Fibroblast of mammary gland (primary cell): ENCODE measurements at places on chromosomes 11 and 22.

DNA sequence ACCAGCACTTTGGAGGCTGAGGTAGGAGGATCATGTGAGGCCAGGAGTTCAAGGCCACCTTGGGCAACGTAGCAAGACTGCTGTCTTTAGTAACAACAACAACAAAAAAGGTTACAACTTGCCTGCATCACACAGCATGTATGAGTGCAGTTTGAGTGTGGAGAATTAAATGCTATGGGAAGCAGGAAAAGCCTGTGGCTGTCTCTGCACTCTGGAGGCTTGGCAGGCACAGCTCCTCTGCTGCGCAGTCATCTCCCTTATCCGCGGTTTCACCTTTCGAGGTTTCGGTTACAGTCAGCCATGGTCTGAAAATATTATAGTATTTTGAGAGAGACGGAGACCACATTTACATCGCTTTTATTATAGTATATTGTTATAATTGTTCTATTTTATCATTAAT lies 2.9 kb downstream of the MICAL2 start:
- no peak for DNase-seq

DNA sequence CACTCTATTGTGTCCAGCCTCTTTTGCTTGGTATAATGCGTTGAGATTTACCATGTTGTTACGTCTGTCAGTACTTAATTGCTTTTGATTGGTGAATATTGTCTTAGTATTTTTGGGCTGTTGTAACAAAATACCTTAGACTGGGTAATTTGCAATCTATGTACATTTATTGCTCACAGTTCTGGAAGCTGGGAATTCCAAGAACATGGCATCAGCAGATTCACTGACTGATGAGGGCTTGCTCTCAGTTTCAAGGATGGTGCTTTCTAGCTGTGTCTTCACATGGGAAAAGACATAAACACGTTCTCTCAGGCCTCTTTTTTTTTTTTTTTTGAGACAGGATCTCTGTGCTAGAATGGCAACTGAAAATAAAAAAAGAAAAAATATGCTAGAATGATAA lies 46.7 kb upstream of the INCENP start:
- peak; percentile 20 for DNase-seq

DNA sequence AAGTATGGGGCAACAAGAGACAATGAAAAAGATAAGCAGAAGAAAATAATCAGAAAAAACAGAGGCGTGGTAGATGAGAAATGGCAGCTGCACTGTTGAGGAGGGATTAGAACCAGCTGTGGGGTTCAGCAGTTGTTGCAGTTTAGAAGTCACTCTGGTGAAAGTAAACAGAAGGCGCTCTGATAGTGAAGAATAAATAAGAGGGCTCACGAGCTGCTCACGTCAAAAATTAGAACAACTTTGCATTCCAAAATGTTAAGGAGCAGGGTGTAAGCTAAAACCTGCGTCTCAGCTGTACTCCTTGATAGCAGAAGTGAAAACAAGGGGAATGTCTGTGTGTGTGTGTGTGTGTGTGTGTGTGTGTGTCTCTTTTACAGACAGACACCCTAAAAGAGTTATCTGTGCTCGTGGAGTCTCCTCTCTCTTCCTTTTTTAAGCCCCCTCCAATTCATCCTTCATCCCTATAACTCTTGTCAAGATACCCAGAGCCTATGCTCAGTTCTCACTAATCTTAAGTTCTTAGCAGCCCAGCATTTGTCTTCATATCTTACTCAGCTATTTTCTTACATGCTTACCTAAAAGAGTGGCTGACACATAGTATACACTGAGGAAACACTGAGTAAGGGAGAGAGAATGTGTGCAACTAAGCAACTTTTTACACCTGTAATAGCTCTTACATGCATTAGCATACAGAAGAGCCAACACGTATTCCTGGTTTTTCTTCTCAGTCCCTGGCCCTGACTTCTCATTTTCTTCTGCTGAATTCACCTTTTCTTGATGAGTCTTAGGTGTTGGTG lies 8.9 kb downstream of the TTC17 start:
- no peak for DNase-seq

DNA sequence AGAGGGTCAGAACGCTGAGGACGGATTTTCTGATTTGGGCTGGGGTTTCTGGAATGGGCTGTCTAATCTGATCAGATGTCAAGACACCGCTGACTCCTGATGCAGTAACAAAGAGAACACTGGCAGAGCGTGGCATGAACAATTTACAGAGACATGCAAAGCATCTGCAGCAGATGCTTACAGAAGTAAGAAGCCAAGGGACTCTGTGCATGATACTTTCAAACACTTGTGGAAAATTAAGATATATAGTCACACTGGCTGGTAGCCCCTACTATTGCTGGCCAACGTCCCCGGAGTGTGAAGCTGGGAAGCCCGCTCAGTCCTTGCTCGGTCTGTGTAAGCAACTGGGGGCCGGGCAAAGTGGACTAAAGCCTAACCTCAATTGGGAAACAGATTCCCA lies 903.7 kb downstream of the BRD1 start:
- no peak for DNase-seq

GRCh38 chr11:10095412-10096208 lies 198.4 kb downstream of the SBF2 start:
- DNase-seq, result no peak

DNA sequence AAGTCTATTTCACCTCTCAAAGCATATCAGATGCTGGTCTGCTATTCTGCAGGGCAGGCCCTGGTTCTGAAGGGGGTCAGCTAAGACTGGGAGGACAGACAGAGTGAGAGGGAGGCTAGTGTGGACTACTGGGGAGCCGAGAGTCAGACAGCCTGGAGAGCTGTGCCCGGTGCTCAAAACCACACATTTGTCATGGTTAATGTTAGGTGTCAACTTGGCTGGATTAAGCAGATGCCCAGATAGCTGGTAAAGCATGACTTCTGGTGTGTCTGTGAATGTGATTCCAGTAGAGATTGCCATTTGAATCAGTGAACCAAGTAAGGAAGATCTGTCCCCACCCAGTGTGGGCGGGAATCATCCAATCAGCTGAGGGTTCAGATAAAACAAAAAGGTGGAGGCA lies 102.6 kb downstream of the SNX19 start:
- no peak for DNase-seq

DNA sequence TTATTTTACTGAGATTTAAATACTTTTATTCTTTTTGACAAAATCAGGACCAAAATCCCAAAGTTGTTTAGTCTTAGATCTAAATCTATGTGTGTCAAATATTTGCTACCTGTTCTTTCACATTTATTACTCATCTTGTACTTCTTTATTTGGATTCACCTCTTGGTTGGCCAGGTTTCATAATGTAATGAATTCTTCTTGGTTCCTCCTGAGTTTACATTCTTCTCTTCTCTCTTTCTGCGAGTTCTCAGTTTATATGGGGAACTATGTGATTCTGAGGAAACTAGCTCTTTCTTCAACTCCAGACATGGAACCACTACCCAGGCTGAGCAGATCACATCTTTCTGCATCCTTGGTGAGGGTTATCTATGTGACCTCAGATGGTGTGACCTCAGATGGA lies 50.2 kb downstream of the EHF start:
- DNase-seq, result no peak

GRCh38 chr11:61507962-61508861 lies at the start of gene LRRC10B:
Gene LRRC10B, plus strand, starts transcription at chr11:61508749. Its CDS starts 250 bp downstream, at chr11:61508999.
- DNase-seq, result no peak

- no peak for DNase-seq
Observed at GRCh38 chr11:128749974-128750373, 56.1 kb downstream of the FLI1 start.

- DNase-seq, result no peak
Observed at GRCh38 chr11:80810695-80811094, 1369.9 kb upstream of the TENM4 start.

DNA sequence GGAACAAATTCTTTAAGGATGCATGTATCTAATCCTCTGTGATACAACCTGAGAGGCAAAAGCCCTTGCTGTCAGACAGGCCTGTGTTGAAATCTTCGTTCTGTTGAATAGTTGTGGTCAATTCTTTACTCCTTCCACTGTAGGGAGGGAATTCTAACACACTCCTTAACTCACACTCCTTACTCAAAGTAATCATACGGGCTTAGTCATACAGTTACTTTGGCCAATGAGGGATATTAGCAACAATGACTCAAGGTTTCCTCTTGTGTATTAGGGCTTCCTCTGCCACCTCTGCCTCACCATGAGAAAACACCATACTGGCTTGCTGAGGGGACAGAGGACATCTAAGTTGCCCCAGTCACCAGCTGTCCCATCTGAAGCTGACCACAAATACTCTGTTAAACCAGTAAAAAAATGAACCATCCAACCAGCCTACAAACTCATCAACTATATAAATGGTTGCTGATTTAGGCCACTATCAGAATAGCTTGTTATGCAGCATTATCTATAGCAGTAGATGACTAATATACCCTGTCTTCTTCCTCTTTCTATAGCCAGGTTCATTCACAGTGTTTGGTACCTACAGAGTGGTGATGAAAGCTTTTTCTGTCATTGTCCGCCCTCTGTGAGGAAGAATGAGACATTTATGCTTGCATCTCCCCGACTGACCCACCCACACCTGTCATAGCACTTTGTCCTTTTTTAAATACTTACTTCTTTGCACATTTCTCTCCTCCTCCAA lies 322.8 kb upstream of the SYN3 start:
- peak; percentile 87 for DNase-seq

GRCh38 chr11:61771985-61772455 lies 19.6 kb downstream of the MYRF start:
- no peak for DNase-seq

- no peak for DNase-seq
Observed at GRCh38 chr11:60111793-60112192, 23.3 kb downstream of the MS4A2 start.

DNA sequence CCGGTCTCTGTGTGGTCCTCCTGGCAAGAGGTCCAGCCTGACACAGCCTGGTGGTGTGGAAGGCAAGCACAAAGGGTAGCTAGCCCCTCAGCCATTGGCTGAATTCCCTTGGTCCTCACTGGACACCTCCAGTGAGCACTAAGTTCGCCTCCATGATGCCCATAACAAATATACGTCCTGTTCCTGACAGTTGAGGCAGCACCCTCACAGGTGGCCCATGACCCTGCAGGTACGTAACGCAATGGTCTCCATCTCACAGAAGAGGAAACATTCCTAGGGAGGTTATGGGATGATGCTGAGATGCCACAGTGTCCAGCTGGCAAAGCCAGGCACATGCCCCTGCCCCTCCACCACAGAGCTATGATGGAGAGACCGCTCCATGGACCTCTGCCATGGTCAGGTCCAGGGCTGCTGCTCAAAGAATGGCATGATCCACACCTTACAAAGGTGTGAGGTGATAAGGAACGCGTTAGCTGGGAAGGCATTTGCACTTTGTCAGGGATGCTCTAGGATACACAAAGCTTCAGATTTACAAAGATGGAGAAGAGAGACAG lies 1.4 kb upstream of the GNAZ start:
- DNase-seq, result no peak

DNA sequence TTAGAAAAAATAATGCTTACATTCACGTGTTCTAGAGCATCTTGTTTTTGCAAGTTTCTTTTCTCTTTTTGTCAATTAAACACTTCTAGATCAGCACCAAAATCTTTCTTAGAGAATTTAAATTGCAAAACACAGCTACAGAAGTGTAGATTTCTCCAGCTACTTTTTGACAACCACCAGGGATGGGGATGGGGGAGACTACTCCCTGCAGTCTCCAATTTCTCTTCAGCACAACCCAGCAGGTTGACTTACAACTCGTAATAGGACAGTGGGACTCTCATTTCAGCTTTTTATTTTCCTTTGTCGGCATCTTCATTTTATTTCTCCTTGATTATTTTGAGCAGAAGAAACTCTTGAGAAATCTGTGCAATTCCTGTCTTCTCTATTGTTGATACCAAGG lies 441.2 kb downstream of the LRRC4C start:
- no peak for DNase-seq

DNA sequence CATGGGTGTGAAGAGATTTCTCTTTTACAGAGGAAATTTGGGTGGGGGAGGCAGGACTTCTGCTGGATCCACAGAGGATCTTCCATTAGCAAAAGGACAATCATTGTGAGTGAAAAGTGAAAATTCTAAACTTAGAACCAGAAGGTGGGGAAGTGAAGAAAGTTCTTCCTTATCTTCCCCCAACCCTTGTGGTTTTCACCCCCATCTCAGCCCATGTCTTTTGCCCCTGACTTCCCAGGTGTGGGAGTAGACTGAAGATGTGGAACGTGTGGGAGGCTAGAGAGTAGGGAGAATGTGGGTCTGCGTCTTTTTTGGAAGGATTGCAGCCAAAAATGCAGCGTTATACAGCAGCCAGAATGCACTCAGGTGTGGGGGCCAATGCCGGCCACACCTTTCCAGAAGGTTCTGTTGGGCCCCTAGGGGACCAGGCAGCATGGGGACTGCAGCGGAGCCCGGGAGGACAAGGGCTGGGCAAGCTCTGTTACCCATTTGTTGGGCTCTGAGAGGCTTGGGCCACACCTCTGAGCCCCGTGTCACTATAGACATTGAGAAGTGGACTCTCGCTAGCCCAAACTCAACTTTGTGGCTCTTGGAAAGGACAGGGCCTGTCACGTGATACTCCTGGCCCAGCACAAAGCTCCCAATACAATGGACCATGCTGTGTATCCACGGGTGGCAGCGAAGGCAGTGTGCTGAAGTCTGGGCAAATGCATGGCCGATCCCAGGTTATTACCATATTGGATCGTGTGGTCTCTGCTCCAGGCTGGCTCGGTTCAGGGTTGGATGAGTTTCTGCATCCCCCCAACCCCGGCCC lies 32.8 kb upstream of the LINC01488 start:
- no peak for DNase-seq

- DNase-seq, result peak; percentile 50
Observed at GRCh38 chr22:37032535-37033460, 13.3 kb downstream of the MPST start.

DNA sequence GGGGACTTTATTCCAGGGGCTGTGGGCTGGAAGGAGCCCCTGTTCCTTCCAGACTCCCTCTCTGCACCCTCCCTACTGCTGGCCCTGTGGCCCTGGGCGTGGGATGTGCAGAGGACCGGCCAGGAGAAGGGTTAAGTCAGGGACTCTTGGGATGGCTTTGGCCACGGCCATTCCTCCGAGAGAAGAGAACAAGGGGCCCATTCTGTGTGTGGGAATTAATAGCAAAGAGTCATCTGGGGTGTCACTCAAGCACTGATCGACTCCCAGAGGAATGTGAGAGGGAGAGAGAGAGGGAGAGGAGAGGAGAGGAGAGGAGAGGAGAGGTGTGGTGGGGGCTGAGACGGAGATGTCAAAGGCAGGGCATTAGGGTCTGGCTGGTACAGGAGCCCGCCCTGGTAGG lies 14.2 kb upstream of the SOX10 start:
- no peak for DNase-seq

GRCh38 chr11:56852131-56852530 lies 103.6 kb upstream of the OR9G4 start:
- no peak for DNase-seq

DNA sequence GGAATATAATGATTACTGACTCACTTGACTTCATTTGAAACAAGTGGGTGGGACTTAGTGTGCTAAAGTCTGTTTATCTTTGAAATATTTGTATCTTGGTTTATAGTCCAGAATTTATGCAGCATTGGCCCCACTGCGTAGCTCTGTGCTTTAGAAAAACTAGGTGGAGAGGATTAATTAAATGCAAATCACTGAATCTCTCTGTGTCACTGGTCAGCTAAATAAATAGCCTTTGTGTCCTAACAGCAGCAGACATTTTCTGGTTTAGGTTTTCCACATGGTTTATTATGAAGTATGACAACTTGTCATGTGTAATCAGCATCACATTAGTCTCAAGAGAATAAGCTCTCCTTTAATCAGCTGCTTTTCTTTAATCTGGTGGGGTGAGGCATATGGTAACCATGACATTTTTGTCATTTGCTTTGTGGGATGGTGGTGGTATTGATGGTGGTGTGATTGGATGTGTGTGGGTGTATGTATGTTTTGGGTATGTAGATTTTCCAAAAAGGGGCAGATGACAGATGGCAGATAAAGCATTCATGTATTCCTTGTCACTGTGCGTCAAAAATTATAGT lies 33.9 kb downstream of the BCL2L13 start:
- no peak for DNase-seq
